Activated T-helper 17 cell treated with anti-CD3 and anti-CD28 coated beads, Interleukin-2, amount 50 U/mL, for 72 hours (primary cell): ENCODE measurements at places on chromosomes 11 and 22. TPM values are rescaled to one million over a fixed set of nuclear protein-coding genes. Genes with fewer than 3 reads are reported as not detected.

The OR51E2 gene
- not detected for total RNA-seq

The OR4D5 gene
- not detected for total RNA-seq

GRCh38 chr11:72860592-72860991 lies 46.4 kb downstream of the ATG16L2 start:
- ATAC-seq, result no peak

DNA sequence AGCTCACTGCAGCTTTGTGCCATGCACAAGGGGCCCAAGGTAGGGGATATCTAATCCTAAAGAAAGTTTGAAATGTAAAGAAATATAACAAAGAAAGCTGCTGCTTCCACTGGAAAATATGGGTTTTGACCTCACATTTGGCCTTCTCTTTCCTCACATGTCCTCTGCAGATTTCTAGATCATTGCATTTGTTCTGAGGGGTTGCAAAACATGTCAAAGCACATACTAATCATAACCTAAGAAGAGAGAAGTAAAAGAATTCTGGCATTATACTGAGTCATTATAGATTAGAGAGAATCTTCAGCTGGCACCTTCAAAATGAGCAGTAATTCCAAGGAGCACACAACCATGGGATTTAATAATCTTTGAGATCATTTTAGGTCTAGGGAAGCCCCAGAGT lies 92.5 kb upstream of the CHRM4 start:
- no peak for ATAC-seq

- peak; percentile 19 for ATAC-seq
These were observed 16.3 kb upstream of the CYP2R1 start for GRCh38 chr11:14908214-14908880.

- ATAC-seq, result no peak
These were observed 197.1 kb downstream of the HIPK3 start for GRCh38 chr11:33454264-33454663.

GRCh38 chr22:29225422-29226090 lies 19.9 kb downstream of the EMID1 start:
- no peak for ATAC-seq

The LIF gene
- 300 TPM for total RNA-seq

The CSRP3 gene
- not detected for total RNA-seq

The TREH gene
- not detected for total RNA-seq

GRCh38 chr11:129396454-129396853 lies 20.8 kb downstream of the BARX2 start:
- no peak for ATAC-seq

DNA sequence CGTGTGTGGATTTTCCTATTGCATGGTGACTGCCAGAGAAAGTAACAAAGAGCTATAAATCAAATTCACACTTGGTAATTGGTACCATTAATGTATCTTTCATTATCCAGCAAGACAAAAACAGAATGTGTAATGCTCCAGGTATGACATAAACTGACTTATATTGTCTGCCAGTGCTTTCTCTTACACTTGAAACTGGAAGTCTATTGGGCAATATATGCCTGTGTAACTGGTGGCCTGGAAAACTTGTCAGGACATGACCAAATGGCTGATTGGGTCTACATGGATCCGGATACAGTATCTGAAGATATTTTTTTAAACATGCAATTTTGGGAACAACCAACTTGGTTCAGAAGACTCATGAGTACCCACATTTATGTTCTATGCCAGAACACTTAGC lies 174.6 kb upstream of the ARHGAP42 start:
- no peak for ATAC-seq

DNA sequence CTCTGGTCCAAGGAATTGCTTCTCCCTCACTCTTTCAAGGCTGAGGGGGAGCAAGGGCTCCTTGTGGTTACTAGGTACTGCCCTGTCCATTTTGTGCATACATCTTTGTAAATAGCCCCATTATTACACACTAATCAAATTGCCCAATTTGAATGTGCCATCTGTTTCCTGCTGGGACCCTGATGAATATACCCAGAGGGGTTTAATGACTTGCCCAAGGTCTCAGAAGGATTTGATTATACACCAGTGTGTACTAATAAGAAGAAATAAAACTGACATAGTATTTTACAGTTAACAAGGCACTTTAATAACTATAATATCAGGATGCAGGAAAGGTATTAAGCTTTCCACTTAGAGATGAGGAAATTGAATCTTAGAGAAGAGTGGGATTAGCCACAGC lies 64.6 kb upstream of the PTPRJ start:
- ATAC-seq, result no peak

DNA sequence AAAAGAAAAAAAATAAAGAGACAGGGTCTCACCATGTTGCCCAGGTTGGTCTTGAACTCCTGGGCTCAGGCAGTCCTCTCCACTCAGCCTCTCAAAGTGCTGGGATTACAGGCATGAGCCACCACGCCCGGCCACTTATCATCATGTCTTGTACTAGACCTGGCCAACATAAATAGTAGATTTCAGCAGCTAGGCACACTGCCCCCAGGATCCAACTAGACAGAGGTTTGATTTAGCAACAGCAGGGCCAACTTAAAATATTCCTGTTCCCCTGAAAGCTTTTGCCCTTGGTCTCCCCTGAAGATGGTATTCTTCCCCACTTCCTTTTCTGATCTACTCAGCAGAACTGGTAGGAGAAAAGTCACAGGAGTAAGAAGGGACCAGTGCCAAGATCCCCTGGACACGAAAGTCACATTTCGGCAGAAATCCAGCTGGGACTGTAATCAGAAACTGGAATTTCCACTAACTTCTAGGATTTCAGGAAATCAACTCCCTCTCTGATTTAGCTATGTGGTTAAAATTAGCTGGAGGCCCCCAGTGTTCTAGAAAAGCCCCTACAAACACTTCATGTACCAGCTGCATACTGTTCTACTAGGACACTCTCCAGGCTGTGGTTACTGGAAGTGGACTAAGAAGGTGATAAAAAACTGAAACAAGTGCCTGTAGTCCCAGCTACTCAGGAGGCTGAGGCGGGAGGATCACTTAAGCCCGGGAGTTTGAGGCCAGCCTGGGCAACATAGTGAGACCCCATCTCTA lies 8.9 kb upstream of the PPP2R1B start:
- ATAC-seq, result no peak

DNA sequence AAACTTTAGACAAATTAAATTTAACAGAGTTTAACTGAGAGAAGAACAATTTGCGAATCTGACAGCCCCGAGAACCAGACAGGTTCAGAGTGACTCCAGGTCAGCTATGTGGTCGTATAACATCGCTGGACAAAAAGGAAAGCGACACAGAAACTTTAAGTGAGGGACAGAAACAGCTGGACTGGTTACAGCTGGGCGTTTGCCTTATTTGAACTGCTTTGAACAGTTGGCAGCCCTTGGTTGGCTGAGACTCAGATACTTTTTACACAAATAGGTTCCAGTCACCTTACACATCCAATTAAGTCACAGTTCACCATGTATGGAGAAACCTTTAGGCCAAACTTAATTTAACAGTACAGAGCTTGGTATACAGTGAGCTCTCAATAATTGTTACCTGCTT lies 436.9 kb downstream of the GUCY1A2 start:
- no peak for ATAC-seq

DNA sequence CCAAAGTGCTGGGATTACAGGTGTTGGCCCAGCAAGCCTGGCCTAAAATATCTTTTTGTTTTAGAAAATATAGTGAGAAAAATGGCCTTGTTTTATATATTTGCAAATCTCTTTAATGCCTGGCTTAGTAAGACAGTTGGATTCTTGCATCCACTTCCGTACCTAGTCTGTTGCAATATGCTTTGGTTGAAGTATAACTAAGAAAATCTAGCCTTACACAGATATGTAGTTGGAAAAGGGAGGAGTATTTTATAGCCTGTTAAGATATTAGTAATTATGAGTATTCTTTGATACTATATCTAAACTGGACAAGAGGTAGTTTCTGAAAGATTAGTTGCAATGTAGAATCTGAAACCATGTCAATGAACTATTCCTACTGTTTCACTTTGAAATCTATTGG lies 65.1 kb downstream of the ZNRF3 start:
- no peak for ATAC-seq

- peak; percentile 82 for ATAC-seq
These were observed 35.6 kb downstream of the ETS1 start for GRCh38 chr11:128551611-128552335.

The PATE4 gene
- not detected for total RNA-seq
